ENCODE measurements at places on chromosomes 12 and 14.
A peak's percentile ranks its signal among the peaks of the same experiment; 100 is the strongest.

DNA sequence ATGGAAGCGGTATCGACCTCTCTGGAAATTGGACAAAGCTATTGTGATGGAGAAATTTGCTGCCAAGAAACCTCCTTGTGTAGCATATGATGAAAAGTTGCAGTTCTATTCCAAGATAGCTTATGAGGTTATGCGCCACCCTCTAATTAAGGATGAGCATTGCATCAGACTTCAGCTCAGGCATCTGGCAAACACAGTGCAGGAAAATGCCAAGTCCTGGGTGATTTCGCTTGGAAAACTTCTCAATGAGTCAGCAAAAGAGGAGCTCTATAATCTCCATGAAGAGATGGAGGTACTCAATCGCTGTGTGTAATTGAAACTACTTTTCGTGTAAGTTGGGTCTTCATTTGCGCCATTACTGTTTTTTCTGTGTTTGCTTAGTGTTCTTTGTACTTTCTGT, 51.2 kb downstream of the DNAH10 start:
- no peak for DNase-seq

GRCh38 chr14:58501214-58501816, 73.8 kb downstream of the KIAA0586 start:
- DNase-seq: peak; percentile 46

- no peak for DNase-seq
Observed at GRCh38 chr14:93006567-93007051, 83.7 kb downstream of the CHGA start.

DNA sequence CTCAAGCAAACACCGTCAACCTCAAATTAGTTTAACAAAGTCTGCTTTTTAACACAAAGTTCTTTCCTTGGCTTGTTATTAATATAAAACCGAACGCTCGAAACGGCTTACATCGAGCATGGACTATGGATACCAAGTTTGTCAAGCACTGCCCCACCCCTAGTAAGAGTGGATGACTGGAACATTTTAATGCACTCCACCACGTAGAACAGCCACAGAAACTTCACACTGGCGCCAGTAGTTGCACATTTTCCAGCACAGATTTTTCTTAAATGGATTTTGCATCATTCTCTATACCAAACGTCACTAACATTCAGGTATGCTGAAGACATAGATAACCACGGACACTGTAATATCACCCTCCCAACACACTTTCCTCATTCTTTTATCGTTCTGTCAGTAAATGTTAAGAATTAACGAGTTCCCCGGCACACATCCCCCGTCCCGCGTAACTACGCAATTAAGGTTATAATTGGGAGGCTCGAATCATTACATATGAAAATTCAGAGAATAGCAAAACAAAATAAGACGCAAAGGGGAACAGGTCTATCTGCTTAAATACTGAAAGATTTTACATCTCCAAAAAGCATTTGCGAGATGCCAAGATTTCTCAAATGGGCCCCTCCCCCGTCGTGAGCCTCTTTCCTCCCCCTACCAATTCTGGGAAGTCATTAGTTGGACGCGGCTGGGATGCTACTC, 990 bp downstream of the FERMT2 start:
- DNase-seq: no peak

DNA sequence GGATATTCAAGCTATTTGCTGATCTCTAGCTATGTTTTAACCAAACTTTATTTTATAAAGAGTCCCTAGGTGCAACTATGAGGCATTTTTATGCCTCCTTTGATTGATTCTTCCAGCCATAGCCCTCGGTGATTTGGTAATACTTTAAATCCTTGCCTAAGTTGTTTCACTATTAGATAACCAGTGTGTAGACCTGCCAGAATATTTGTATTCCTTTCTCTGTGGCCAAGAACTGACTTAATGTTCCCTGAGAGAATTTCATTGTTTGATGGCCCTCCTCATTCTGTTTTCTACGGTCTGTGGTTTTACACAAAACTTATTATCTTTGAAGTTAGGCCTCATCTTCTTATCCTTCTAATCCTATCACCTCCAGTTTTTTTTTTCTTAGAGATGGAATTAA, 109.7 kb upstream of the MDGA2 start:
- no peak for DNase-seq

- DNase-seq: no peak
Observed at GRCh38 chr12:40701756-40702155, 9.5 kb downstream of the CNTN1 start.

DNA sequence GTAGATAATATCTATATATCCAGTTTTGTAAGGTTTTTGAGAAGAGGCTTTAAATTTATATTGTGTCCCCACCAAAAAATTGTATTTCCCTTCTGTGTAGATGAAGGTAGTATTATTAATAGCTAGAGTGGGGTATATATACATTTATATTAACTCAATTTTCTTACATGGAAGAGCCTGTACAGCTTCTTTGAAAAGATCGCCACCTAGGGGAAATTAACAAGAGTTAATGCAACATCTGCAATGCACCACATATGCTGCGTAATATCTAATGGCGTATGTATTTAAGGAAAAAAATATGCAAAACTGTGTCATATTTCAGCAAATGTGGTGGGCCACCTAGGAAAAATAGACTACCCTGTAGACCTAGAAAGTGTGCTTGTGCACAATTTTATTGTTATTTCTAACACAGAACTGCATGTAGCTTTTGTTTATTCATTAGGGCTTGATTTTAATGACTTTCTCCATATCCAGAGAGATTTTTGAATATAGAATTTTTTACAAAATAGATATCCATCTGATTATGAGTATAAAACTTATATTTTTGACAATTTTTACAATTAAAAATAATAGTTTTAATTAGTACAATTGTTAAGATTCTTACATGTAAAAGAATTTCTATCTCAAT, 14.0 kb downstream of the CCER1 start:
- DNase-seq: no peak

- no peak for DNase-seq
Observed at GRCh38 chr12:26854031-26854390, 21.0 kb upstream of the ITPR2 start.

DNA sequence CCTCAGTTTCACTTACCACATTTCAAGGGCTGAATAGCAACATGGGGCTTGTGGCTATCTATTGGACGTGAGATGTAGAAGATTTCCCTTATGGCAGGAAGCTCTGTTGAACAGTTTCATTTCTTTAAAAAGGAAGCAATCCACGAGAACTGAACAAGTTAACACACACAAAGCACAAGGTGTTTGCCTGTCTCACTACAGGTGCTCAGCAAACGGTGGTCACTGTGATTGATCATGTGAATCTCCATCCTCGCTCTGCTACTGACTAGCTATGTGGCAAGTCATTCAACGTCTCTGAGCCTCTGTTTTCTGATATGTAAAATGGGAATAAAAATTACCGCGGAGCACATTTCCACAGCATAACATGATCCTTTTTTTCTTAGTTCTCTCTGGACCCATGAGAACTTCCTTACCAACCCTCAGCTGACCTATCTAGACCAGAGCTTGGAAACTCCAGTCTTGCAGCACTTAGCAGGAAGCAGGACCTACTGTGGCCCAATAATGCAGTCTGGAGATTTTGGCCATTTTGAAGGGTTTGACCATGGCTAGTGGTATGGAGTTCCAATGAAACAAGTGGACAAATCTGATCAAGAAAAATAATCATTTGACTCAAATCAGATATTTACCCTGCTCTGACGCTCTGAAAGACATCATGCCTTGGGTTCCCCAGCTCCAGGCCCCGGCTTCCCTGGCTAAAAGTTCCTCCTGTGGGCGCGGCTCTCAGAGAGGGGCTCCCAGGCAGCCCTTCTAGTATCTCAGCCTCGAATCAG, 278.8 kb downstream of the ZFP36L1 start:
- DNase-seq: no peak

- DNase-seq: no peak
Observed at GRCh38 chr14:54683882-54684794, 117.2 kb downstream of the SAMD4A start.

- no peak for DNase-seq
Observed at GRCh38 chr12:115213538-115214016, 529.6 kb upstream of the TBX3 start.

DNA sequence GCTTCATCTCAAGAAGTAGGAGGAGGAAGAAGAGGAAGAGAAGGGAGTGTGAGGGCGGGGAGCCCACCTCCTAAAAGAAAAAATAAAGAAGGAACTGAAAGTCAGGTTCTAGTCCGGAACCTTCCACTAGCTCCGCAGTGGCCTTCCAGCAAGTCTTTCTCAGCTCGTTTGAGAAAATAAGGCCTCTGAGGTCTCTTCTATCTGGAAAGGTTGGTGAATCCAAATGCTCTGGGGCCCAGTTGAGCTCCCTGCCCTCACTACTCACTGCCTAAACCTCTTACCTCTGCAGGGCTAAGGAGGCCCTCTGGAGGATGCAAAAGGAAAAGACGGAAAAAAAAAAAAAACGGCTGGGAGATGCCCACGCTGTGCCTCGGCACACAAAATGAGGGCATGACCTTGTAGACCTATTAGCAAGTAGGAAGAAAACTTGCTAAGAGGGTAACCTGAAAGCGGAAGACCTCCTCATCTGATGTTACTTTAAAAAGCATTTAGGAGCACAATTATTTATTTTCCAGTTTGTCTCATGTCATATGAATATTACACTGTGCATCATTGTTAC, 35.9 kb downstream of the FBLN5 start:
- DNase-seq: no peak

DNA sequence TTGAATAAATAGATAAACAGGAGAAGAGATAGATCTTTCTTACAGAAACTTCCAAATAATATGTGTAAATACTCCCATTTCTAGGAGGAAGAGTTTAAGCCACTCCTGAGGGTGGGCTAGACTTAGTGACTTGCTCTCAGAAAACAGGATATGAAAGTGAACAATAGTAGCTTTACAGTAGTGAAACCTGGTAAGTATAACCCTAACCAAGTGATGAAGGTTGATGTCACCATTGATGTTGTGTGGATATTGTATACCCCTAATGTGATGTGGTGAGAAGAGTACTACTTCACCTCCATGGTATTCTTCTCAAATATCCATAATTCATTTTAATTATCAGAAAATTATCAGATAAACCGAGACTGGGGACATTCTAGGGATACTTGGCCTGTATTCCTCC, 20.9 kb downstream of the AKAP6 start:
- DNase-seq: no peak

DNA sequence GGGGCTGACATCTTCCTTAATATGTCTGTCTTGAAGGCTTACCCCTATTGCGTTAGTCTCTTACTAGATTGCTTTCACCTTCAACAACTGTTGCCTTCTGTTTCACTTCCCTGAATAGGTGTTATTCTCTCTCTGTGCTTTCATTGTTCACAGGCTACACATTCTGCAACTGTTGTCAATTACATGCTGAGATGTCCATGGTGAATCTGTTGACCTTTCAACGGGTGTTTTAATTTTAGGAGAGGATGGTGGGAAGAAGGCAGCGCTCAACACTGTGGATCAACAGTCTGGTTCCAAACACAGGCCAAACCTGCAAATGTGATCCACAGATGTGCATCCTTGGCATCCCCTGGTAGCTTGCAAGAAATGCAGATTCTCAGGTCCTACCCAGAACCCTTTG, 101.9 kb downstream of the DACT1 start:
- DNase-seq: no peak

GRCh38 chr14:64417771-64418125, 29.6 kb downstream of the MTHFD1 start:
- DNase-seq: no peak

DNA sequence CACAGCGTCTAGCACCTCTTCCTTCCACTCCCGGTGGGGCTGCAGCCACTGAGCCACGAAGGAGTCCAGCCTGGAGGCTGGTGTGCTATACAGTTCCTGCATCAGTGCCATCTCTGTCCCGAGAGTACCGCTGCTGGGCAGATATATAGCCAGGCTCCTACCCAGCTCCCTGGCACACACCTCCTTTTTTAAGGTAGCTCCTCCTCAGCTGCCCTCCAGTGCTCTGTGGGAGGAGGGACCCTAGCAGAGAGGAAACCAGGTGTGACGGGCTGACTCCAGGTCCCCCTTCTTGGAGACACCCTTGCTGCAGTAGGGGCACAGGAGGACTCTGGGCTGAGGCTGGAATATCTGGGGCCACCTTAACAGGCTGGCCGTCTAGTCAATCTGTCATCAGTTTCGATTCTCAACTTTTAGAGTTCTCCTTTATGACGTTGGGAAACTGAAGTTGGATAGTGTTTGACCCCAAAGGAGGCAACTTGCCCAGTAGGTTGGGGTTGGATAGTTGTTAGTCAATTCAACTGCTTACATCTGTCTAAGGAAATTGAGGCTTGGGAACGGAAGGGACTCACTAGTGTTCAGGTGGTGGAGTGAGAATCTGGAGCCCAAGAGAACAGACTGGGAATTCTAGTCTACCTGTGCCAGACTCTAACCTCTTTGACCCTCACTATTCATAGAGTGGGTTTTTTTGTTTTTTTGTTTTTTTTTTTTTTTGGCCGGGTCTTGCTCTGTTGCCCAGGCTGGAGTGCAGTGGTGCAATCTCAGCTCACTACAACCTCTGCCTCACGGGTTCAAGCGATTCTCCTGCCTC, at the start of gene OASL:
Gene OASL (minus strand): TSS at position 386 of the 808 bp plus-strand sequence. CDS start 275 bp downstream, at position 111.
- DNase-seq: no peak

- peak; percentile 19 for DNase-seq
Observed at GRCh38 chr12:85182699-85183098, 97.3 kb upstream of the ALX1 start.

- no peak for DNase-seq
Observed at GRCh38 chr12:62738616-62739015, 196.3 kb downstream of the PPM1H start.

- no peak for DNase-seq
Observed at GRCh38 chr12:47396902-47397663, 308.7 kb downstream of the RPAP3 start.

GRCh38 chr14:73741386-73741875, 27.2 kb upstream of the PNMA1 start:
- DNase-seq: no peak

GRCh38 chr12:70609739-70610491, 27.3 kb downstream of the PTPRB start:
- DNase-seq: peak; percentile 11

GRCh38 chr12:9349888-9350885, 142.0 kb upstream of the PZP start:
- no peak for DNase-seq

DNA sequence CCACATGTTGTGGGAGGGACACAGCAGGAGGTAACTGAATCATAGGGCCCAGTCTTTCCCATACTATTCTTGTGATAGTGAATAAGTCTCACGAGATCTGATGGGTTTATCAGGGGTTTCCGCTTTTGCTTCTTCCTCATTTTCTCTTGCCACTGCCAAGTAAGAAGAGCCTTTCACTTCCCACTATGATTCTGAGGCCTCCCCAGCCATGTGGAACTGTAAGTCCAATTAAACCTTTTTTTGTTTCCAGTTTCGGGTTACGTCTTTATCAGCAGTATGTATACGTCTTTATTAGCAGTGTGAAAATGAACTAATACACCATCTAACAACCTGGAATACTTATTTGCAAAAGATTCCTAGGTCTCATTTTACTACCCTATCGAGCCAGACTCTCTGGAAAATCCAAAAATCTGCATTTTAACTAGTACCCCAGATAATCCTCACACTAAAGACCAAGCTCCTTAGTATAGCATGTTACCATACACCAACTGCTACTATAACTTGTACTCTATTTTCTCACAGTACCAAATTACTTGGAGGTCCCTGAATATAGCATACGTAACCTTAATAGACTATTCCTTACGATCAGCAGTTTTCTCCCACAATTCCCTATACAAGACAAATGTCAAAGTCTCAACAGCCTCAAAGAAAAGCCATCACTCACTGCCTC, 11.5 kb downstream of the GTF2A1 start:
- no peak for DNase-seq

- no peak for DNase-seq
Observed at GRCh38 chr14:55238019-55238680, 33.1 kb upstream of the FBXO34 start.

Data from left renal pelvis (tissue), 4 donors.